ENCODE measurements at places on chromosomes 2 and 18. TPM values are rescaled to one million over a fixed set of nuclear protein-coding genes. Genes with fewer than 3 reads are reported as not detected.

DNA sequence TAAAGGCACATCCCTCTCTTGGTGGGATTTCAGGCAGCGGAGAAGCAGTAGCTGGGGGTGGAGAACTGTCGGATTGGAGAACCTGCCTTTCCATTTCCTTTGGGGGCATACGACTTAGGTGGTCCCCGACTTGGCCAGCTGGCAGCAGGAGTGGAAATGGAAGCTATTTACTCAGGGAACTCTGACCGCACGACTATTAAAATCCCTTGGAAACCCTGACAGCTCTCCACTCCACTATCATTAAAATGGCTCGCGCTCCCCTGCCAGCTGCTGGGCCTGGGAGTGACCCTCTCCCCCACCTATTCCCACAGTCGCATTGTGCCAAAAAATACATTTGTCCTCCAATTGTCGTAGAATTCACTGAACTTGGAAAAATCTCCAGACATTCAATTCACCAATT lies 77.7 kb upstream of the APCDD1 start:
- H3K27ac ChIP-seq, result no peak overlapping the region
- H3K4me3 ChIP-seq, result no peak overlapping the region
- no peaks in the 10 kb centered on the region for H3K36me3 ChIP-seq
- no peaks in the 10 kb centered on the region for H3K27me3 ChIP-seq
- DNase-seq, result no peak

GRCh38 chr2:55493220-55493619 lies 26.3 kb upstream of the CFAP36 start:
- no peak for DNase-seq
- no peaks in the 10 kb centered on the region for H3K27me3 ChIP-seq
- H3K27ac ChIP-seq, result no peak overlapping the region
- H3K4me3 ChIP-seq, result no peak overlapping the region
- H3K4me1 ChIP-seq, result no peaks in the 10 kb centered on the region

SPHKAP gene
- not detected for total RNA-seq

CETN1 gene
- total RNA-seq, result not detected

PTPRN gene
- total RNA-seq, result 1.1 TPM

DNA sequence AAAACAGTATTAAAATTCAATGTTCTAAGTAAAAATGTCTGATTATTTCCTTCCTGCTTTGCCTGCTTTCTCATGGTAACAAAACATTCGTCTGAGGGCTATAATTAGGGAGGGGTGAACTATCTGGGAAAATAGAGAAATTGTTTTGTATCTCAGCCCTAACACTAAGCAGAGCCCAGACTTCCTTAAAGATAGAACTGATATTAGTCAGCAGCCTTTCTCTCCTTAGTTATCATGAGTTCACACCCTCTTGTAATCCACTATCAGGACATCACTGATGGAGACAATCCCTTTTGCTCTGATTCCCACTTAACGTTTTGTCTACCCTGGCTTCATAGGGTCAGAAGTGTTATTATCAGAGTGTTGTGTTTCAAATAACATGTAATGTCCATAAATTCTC lies 701.1 kb upstream of the ZEB2 start:
- no peak for DNase-seq
- H3K27me3 ChIP-seq, result no peaks in the 10 kb centered on the region
- H3K4me3 ChIP-seq, result no peak overlapping the region

DNA sequence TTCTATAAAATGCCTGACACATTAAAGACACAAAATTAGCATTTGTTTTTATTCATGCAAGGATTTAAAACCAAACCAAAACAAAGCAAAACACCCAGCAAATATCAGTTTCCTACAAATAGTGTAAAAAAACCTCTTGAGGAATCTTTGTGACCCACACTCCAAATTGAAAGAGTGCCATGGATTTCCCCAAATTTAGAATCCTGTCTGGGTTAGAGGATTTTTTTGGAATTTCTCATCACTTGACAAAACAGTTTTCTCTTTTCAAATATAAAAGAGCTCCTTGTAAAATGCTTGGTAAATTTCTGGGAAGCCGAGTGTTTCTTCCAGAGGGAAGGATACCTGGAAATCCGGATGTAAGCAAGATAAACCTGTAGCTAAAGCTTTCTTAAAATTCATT lies 1.7 kb upstream of the FN1 start:
- H3K27me3 ChIP-seq, result peaks cover 2% of the 10 kb centered on the region
- H3K4me3 ChIP-seq, result peak overlapping the region; percentile 67
- no peak for DNase-seq
- H3K27ac ChIP-seq, result no peak overlapping the region
- peaks cover 9% of the 10 kb centered on the region for H3K4me1 ChIP-seq
- H3K36me3 ChIP-seq, result no peaks in the 10 kb centered on the region

REG3A gene
- total RNA-seq, result not detected

DNA sequence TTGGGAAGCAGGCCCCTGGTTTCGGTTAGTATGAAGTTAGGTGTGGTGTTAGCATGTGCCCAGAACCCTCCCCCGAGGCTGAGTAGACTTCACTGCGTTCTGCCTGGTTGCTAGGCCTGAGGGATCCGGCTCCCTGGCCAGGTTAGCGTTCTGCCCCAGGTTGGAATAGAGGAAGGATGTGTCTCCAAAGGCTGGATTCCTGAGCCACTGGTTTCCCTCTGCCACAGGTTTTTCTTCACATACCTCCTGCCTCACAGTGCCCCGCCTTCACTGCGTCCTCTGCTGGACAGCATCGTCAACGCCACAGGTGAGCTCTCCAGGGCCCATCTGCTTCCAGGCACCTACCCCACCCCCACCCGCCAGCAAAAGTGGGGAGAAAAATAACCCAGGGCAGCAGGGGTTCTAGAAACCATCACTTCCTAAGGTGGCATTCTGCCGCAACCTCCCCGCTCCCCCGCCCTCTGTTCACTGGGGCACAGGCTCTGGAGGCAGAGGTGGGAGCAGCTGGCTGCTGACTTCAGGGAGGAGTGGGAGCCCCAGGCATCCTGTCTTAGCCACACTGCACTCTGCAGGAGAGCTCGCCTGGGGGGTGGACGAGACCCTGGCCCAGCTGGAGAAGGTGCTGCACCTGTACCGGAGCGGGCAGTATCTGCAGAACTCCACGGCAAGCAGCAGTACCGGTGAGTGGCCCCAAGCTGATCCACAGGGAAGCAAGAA lies 7.1 kb downstream of the PKDCC start:
- H3K36me3 ChIP-seq, result no peaks in the 10 kb centered on the region
- peak; percentile 26 for DNase-seq
- H3K27ac ChIP-seq, result peak overlapping the region; percentile 94
- no peaks in the 10 kb centered on the region for H3K27me3 ChIP-seq
- peak overlapping the region; percentile 95 for H3K4me3 ChIP-seq

- no peak overlapping the region for H3K4me3 ChIP-seq
- no peak for DNase-seq
- no peaks in the 10 kb centered on the region for H3K36me3 ChIP-seq
- peaks cover 6% of the 10 kb centered on the region for H3K4me1 ChIP-seq
Observed at GRCh38 chr18:79387214-79387613, 8.5 kb upstream of the NFATC1 start.

ST8SIA5 gene
- total RNA-seq, result 7.7 TPM

UGT1A10 gene
- not detected for total RNA-seq

DNA sequence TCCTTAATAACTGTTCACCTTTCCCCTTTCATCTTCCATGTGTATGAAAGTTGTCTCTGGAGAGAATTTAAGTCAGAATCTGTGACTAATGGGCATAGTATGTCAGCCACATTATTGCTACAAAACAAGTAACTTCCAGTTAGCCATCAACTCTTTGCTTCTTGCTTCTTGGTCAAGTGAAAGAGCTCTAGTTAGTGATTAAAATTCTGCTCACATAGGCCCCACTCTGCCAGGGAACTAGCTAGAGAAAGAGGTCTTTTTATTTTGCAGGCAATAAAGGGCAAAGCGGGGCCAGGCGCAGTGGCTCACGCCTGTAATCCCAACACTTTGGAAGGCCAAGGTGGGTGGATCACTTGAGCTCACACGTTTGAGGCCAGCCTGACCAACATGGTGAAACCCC lies 64.6 kb downstream of the COLEC12 start:
- H3K4me3 ChIP-seq, result no peak overlapping the region
- H3K27ac ChIP-seq, result no peak overlapping the region
- no peaks in the 10 kb centered on the region for H3K27me3 ChIP-seq

SPP2 gene
- not detected for total RNA-seq

PRSS56 gene
- 3.4 TPM for total RNA-seq

DNA sequence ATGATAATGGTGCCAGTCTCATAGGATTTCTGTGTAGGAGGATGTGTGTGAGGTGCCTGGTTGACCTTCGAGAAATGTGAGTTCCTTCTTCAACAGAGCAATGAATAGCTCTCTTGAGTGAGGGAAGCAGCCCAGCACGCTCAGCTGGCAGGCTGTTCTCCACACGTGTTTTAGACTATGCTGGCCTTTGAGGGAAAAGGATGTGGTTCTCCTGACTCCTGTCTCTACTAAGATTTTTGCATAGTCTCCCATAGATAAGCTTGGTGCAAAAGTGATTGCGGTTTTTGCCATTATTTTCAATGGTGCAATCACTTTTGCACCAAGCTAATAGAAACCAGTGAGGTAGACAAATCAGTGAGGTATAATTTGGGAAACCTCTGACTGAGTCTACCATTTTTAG lies 284.1 kb downstream of the SLC4A3 start:
- no peak for DNase-seq
- H3K4me1 ChIP-seq, result no peaks in the 10 kb centered on the region
- no peak overlapping the region for H3K27ac ChIP-seq
- no peaks in the 10 kb centered on the region for H3K27me3 ChIP-seq
- H3K4me3 ChIP-seq, result no peak overlapping the region

CMPK2 gene
- total RNA-seq, result 1.6 TPM

GRCh38 chr2:99861376-99861760 lies 281.0 kb downstream of the AFF3 start:
- DNase-seq, result no peak
- no peaks in the 10 kb centered on the region for H3K36me3 ChIP-seq
- no peaks in the 10 kb centered on the region for H3K4me1 ChIP-seq
- H3K27ac ChIP-seq, result no peak overlapping the region
- H3K27me3 ChIP-seq, result no peaks in the 10 kb centered on the region
- no peak overlapping the region for H3K4me3 ChIP-seq

DNA sequence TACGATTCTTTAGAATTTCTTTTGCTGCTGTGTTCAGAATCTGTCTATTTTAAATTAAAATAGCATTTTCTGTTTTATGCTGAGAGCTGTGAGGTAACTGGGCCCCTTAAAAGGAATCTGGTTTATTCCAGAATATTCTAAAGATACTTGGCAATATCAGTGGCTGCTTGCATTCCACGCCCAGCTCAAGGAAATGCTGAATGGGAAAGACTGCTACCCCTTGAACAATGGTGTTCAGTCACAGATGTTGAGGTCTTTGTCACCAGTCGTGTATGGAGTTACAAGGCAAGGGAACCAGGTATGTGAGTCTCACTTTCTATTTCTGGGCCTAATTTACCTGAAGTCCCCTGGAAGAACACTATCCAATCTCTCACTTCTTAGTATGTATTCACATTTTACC lies 377.9 kb upstream of the CDH7 start:
- no peak for DNase-seq
- no peak overlapping the region for H3K27ac ChIP-seq
- no peak overlapping the region for H3K4me3 ChIP-seq
- no peaks in the 10 kb centered on the region for H3K27me3 ChIP-seq
- no peaks in the 10 kb centered on the region for H3K36me3 ChIP-seq
- H3K4me1 ChIP-seq, result no peaks in the 10 kb centered on the region

HOXD13 gene
- total RNA-seq, result not detected

CCDC85A gene
- total RNA-seq, result 5.6 TPM
